ENCODE measurements at places on chromosomes 7 and 10. TPM values are rescaled to one million over a fixed set of nuclear protein-coding genes. Genes with fewer than 3 reads are reported as not detected.

Gene LAMTOR4
- 198 TPM for polyA plus RNA-seq

Gene MACC1
- 7.2 TPM for polyA plus RNA-seq

Gene HTRA1
- polyA plus RNA-seq = 173 TPM

Gene CRHR2
- polyA plus RNA-seq = 0.19 TPM

Gene NRAP
- polyA plus RNA-seq = 0.04 TPM

Gene MKX
- 0.10 TPM for polyA plus RNA-seq

Gene TFEC
- polyA plus RNA-seq = 11.8 TPM

GRCh38 chr10:34078017-34078744 is 736.9 kb downstream of the PARD3 start:
- H3K4me3 ChIP-seq = no peak overlapping the region
- DNase-seq = no peak
- no peaks in the 10 kb centered on the region for H3K36me3 ChIP-seq

- no peaks in the 10 kb centered on the region for H3K27me3 ChIP-seq
- no peak overlapping the region for H3K4me3 ChIP-seq
- H3K27ac ChIP-seq = no peak overlapping the region
- no peaks in the 10 kb centered on the region for H3K36me3 ChIP-seq
- H3K4me1 ChIP-seq = no peaks in the 10 kb centered on the region
These were observed 19.9 kb upstream of the CRHR2 start for GRCh38 chr7:30702200-30702599.

- no peaks in the 10 kb centered on the region for H3K27me3 ChIP-seq
- no peak overlapping the region for H3K4me3 ChIP-seq
- no peak overlapping the region for H3K27ac ChIP-seq
- DNase-seq = no peak
These were observed 78.0 kb downstream of the SAMD9 start for GRCh38 chr7:93039786-93040185.

DNA sequence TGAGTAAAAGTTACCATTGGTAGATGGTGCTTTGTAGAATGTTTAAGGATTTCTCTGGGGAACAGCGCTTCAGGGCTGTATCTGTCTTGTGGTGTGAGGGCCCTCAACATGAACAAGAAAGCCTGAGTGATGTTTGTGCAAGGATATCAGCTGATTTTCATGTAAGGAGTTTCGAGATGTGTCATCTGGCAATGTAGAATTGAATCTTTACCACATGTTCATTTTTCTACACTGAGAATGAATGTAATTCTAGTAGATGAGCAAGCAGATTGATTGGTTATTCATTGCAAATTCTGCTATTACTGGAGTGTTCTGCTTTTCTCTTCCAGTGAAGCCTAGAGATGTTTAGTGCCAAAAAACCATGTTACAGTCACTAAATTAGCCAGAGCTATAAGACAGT is 87.7 kb downstream of the ST7 start:
- H3K27ac ChIP-seq = no peak overlapping the region
- no peak overlapping the region for H3K4me3 ChIP-seq
- no peaks in the 10 kb centered on the region for H3K27me3 ChIP-seq
- H3K4me1 ChIP-seq = no peaks in the 10 kb centered on the region
- H3K36me3 ChIP-seq = no peaks in the 10 kb centered on the region
- no peak for DNase-seq

- no peaks in the 10 kb centered on the region for H3K27me3 ChIP-seq
- H3K4me3 ChIP-seq = no peak overlapping the region
- no peak overlapping the region for H3K27ac ChIP-seq
- DNase-seq = no peak
These were observed 16.9 kb downstream of the PTEN start for GRCh38 chr10:87880336-87880735.

- DNase-seq = no peak
- H3K27me3 ChIP-seq = peaks cover 3% of the 10 kb centered on the region
- H3K4me3 ChIP-seq = no peak overlapping the region
These were observed 19.0 kb upstream of the FAM20C start for GRCh38 chr7:173209-173918.

DNA sequence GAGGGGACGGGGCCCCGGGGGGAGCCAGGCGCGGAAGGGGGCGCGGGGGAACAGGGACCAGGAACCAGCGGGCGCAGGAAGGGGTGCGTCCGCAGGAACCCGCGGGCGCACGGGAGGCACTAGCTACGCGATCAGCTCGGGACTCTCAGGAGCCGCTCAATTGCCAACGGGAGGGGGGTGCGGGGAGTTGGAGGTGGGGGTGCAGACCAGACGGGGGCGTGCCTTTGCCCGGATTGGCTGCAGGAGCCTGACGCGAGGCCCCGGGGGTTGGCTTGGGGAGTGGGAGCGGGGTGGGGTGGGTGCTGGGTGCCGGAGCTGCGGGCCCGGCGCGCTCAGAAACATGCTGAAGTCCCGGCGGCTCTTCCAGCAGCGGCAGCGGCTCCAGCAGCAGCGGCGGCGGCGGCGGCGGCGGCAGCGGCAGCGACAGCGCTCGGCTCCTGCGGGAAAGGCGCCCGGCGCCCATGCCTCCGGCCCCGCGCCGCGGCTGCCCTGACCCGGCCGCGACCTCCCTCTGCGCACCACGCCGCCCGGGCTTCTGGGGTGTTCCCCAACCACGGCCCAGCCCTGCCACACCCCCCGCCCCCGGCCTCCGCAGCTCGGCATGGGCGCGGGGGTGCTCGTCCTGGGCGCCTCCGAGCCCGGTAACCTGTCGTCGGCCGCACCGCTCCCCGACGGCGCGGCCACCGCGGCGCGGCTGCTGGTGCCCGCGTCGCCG is at the start of gene ADRB1:
Gene ADRB1 (plus strand): TSS at position 335 of the 715 bp plus-strand sequence. CDS start 267 bp downstream, at position 602.
- peaks cover 78% of the 10 kb centered on the region for H3K27me3 ChIP-seq
- H3K4me1 ChIP-seq = no peaks in the 10 kb centered on the region
- H3K36me3 ChIP-seq = no peaks in the 10 kb centered on the region
- peak; percentile 76 for DNase-seq
- peak within 1 kb of the TSS; percentile 36 for H3K4me3 ChIP-seq
- no peak within 1 kb of the TSS for H3K27ac ChIP-seq

- no peaks in the 10 kb centered on the region for H3K27me3 ChIP-seq
- H3K27ac ChIP-seq = no peak overlapping the region
- H3K36me3 ChIP-seq = no peaks in the 10 kb centered on the region
These were observed 203.3 kb downstream of the DIP2C start for GRCh38 chr10:486206-486605.

DNA sequence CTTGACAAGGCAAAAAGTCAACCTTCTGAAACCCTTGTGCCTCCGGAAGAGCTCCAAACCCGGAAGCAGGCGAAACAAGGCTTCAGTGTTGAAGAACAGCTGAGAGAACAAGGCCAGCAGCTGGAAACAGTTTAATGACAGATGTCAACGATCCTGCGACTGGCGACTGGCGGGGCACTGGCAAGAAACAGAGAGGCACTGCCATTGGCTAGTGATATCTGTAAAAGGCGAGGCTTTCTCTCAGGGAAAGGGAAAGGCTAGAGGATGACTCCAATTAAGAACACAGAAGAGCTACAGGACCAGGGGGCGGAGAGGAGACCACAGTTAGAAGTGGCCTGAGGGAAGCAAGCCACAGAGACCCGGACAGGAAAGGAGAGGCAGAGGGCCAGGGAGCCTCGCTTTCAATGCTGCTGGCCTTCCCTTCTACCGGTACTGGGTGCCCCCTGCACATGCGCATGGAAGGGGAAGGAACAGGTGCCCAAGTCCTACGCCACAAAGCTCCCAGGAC is 19.4 kb downstream of the ITGB1 start:
- H3K27ac ChIP-seq = peak overlapping the region; percentile 77
- H3K4me1 ChIP-seq = peaks cover 16% of the 10 kb centered on the region
- no peaks in the 10 kb centered on the region for H3K27me3 ChIP-seq
- no peak overlapping the region for H3K4me3 ChIP-seq
- peak; percentile 51 for DNase-seq

- no peak overlapping the region for H3K4me3 ChIP-seq
- H3K27me3 ChIP-seq = no peaks in the 10 kb centered on the region
- H3K4me1 ChIP-seq = peaks cover 3% of the 10 kb centered on the region
- no peaks in the 10 kb centered on the region for H3K36me3 ChIP-seq
These were observed 10.6 kb upstream of the SAMD8 start for GRCh38 chr10:75100764-75101291.

- DNase-seq = no peak
- no peaks in the 10 kb centered on the region for H3K4me1 ChIP-seq
- no peak overlapping the region for H3K4me3 ChIP-seq
- no peaks in the 10 kb centered on the region for H3K36me3 ChIP-seq
- no peak overlapping the region for H3K27ac ChIP-seq
- no peaks in the 10 kb centered on the region for H3K27me3 ChIP-seq
These were observed 58.9 kb upstream of the CC2D2B start for GRCh38 chr10:95848841-95849240.

GRCh38 chr10:132927824-132928223 is 14.5 kb downstream of the CFAP46 start:
- H3K36me3 ChIP-seq = no peaks in the 10 kb centered on the region
- no peaks in the 10 kb centered on the region for H3K27me3 ChIP-seq
- no peak for DNase-seq
- no peak overlapping the region for H3K27ac ChIP-seq
- H3K4me3 ChIP-seq = no peak overlapping the region

DNA sequence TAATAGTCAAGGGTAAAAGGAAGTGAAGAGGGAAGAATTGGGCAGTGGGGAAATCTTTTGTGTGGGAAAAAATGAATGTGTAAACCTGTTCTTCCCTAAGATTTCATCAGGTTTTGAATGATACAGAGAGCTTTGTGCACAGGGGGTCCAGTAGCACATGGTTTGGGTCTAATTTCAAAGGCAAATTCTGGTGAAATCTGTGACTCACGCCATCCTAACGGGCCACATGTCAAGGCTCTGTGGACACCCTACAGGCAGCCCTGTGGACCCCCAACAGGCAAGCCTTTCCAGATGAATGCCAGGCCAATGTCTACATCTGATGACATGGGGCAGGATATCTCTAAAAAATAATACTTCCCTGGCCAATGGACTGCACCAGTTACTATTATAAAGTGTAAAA is 309.8 kb downstream of the PARD3 start:
- peaks cover 6% of the 10 kb centered on the region for H3K4me1 ChIP-seq
- H3K36me3 ChIP-seq = no peaks in the 10 kb centered on the region
- peak overlapping the region; percentile 11 for H3K27ac ChIP-seq

DNA sequence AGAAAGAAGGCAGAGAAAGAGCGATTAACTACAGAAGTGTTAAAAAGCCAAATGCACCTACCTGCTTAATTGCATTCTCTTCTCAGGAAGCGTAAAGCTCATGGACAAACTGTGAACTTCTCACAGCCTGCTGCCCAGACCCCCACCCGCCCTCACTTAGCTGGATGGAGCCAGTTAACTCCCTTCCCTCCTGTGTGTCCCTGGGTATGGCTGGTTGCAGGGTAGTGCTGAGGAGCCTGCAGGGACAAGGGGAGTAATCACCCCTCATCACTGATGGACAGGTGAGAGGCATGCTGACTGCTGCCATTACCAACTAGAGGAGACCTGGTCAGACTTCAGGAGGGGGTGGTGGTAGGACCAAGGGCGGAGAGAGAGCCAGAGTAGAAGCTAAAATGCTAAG is 37.5 kb downstream of the ENO4 start:
- peaks cover 9% of the 10 kb centered on the region for H3K4me1 ChIP-seq
- no peak for DNase-seq
- no peaks in the 10 kb centered on the region for H3K27me3 ChIP-seq
- H3K27ac ChIP-seq = no peak overlapping the region
- H3K4me3 ChIP-seq = no peak overlapping the region

DNA sequence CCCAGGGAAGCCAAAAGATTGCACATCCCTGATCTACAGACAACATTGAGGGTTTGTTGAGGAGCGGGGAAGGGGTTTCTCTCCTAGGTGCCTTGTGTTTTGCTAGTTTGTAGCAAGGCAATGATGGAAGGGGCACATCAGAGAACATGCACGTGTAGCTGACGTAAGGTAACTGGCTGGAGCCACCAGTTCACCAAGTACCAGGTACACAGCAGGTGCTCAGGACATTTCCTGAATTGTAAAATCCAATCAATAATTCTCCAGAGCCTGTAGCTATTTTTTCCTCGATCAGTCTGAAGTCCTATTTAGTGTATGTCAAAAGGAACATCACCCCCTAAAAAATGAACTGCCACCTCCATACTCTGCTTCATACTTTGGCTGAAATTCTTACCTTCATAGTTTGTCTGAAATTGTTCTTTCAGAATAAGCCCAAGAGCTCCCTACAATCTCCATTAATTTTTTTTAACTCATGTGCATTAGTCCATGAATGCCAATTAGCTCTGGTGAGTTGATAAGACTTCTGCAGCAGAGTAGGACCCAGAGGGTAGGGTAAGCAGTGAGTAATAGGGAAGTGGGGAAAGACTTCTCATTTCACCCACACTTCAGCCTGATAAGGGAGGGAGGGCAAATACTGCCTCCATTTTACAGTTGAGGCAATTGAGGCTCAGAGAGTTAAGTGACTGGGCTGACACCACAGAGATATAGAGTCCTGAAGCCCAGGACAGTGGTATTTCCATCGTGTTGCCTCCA is 36.0 kb upstream of the SLC26A3 start:
- DNase-seq = no peak
- H3K27me3 ChIP-seq = no peaks in the 10 kb centered on the region
- H3K27ac ChIP-seq = no peak overlapping the region
- no peak overlapping the region for H3K4me3 ChIP-seq

GRCh38 chr10:35056686-35057085 is 33.5 kb downstream of the CUL2 start:
- no peaks in the 10 kb centered on the region for H3K4me1 ChIP-seq
- H3K36me3 ChIP-seq = no peaks in the 10 kb centered on the region
- no peak for DNase-seq
- H3K27ac ChIP-seq = no peak overlapping the region
- H3K27me3 ChIP-seq = no peaks in the 10 kb centered on the region

DNA sequence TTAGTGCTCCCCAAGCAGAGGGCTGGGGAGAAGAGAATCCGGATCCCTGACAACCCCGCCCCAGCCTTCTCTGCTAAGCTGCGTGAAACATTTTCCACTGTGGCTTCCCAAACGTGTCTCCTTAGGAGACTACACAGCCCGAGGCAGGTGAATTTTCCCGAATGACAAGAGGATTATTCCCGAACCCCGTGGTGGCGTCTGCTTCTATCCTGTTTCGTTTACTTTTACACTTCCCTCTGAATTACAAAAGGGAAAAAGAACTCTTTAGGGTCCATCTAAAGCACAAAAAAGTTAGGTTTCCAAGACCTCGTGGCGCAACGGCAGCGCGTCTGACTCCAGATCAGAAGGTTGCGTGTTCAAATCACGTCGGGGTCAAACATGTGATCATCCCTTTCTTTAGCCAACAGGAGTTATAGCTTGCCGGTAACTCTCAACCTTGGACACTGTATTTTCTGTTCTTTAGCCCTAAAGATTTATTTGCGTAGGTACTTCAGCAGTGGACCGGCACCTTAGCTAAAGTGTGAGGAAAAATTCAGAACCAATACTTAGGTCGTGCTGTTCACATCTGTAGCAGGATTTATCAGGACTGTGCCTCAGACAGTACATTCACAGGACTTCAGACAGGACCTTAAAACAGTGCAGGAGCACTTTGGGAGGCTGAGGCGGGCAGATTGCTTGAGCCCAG is 3.2 kb upstream of the ZNF789 start:
- DNase-seq = no peak
- H3K27me3 ChIP-seq = no peaks in the 10 kb centered on the region
- H3K4me3 ChIP-seq = no peak overlapping the region
- H3K27ac ChIP-seq = no peak overlapping the region
